ENCODE measurements at places on chromosomes 11 and 22. TPM values are rescaled to one million over a fixed set of nuclear protein-coding genes. Genes with fewer than 3 reads are reported as not detected.
A peak's percentile ranks its signal among the peaks of the same experiment; 100 is the strongest.

GRCh38 chr11:89125298-89125697 lies 52.4 kb upstream of the TYR start:
- no peak for DNase-seq
- no peak overlapping the region for H3K27ac ChIP-seq

DNA sequence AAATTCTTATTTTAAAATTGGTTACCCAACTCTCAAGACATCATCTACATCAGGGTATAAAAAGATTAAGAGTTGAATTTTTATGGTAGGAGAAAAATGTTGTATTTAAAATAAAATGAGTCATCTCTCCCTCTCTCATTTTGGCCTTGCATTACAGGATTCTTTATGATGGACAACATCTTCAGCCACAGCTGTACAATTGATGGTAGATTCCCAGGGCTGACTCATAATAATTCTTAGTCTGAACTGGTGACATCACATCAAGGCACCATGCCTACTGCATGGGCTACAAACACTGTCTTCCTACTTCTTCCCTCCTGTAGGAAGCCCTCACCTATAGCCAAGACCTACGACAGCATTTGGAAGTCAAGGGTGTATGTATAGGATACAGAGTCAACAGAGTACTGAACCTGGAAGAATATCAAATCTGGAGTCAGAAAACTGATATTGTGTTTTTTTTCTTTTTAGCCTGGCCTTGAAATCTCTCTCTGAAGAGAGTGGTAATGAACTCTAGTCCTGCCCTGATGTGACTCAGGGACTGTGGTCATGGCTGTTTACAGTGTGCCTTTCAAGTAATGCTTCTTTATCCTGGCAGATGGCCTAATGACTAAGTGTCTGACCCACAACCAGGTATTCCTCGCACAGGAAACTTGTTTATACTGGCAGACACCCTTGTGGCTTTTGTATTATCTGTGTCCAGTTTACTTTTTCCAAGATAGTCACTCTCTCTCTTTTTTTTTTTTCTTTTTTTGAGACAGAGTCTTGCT lies 32.5 kb downstream of the MRGPRX2 start:
- no peaks in the 10 kb centered on the region for H3K36me3 ChIP-seq
- peaks cover 20% of the 10 kb centered on the region for H3K27me3 ChIP-seq
- no peak for DNase-seq
- H3K27ac ChIP-seq = no peak overlapping the region

DNA sequence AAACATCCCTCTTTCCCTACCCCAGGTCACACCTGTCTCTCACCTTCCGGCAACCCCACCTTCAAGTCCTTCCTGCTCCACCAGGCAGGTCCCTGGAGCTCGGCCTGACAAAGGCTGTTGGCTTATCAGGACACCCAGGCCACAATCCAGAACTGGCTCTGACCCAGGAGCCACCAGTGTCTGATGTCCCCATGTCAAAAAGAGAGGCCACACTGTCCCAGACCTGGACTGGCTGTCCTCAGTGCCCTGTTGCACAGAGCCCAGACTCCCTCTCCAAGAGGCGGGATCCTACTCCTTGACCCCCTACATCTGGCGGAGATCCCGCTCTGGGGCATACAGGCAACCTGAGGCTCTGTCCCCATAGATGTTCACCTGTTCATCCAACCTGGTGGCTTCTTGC lies 116.0 kb downstream of the MN1 start:
- H3K4me1 ChIP-seq = peaks cover 32% of the 10 kb centered on the region
- H3K36me3 ChIP-seq = no peaks in the 10 kb centered on the region
- H3K27me3 ChIP-seq = no peaks in the 10 kb centered on the region
- DNase-seq = no peak
- H3K4me3 ChIP-seq = no peak overlapping the region
- H3K27ac ChIP-seq = peak overlapping the region; percentile 94

GRCh38 chr11:43694477-43694876 lies 13.9 kb downstream of the HSD17B12 start:
- DNase-seq = no peak
- H3K4me1 ChIP-seq = peaks cover 13% of the 10 kb centered on the region
- H3K27me3 ChIP-seq = no peaks in the 10 kb centered on the region
- no peak overlapping the region for H3K4me3 ChIP-seq
- H3K27ac ChIP-seq = no peak overlapping the region

The FOXRED2 gene
- 23.1 TPM for total RNA-seq

The MRGPRX3 gene
- total RNA-seq = not detected

The RAG2 gene
- not detected for total RNA-seq

DNA sequence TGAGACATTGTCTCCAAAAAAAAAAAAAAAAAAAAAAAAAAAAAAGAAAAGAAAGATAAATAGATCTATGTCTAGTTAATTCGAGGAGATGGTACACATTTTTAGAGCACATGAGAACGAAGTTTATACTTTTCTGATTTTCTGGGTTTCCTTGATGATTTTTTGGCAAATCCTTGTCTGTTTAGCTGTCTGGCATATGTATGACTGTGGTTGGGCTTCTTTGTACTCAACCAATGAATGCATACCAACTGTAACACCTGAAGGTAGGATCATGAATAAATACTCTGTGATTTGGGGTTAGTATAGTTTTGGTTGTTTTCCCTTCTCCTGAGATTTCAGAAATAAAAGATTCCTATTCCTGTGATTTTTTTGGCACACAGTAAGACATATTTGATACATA lies 63.1 kb downstream of the ARHGEF12 start:
- DNase-seq = no peak
- H3K27ac ChIP-seq = peak overlapping the region; percentile 86
- no peaks in the 10 kb centered on the region for H3K27me3 ChIP-seq

GRCh38 chr22:27798511-27799014 lies 3.0 kb downstream of the MN1 start:
- no peak for DNase-seq
- H3K27ac ChIP-seq = peak overlapping the region; percentile 81
- H3K36me3 ChIP-seq = peaks cover 19% of the 10 kb centered on the region
- H3K4me1 ChIP-seq = peaks cover 49% of the 10 kb centered on the region
- H3K27me3 ChIP-seq = no peaks in the 10 kb centered on the region

DNA sequence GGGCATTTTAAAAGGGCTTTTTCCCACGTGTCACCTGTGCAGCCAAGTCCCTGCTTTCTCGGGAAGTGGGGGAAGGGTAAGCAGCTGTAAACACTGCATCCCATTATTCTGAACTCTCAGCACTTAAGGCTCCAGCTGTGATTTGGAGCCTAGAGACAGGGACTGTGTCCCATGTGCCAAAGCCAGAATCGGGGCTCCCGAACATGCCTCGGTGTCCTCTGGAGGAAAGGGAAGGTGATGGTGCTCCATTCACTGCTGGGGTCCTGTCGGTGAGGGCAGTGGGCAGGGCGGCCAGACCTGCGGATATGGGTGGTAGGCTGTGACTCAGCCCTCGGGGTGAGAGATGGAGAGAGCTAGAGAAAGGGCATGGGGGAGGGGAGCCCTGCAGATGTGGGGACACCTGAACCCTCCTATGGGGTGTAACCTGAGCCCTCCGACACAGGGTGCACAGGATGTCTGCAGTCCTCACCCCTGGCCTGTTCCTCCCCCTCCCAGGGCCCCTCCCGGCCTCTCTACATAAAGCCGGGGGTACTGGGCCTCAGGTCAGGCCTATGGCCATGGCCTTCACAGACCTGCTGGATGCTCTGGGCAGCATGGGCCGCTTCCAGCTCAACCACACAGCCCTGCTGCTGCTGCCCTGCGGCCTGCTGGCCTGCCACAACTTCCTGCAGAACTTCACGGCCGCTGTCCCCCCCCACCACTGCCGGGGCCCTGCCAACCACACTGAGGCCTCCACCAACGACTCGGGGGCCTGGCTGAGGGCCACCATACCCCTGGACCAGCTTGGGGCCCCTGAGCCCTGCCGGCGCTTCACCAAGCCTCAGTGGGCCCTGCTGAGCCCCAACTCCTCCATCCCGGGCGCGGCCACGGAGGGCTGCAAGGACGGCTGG lies 31.8 kb downstream of the CAPN1 start:
- H3K4me3 ChIP-seq = no peak overlapping the region
- no peak overlapping the region for H3K27ac ChIP-seq
- peaks cover 18% of the 10 kb centered on the region for H3K36me3 ChIP-seq
- no peaks in the 10 kb centered on the region for H3K27me3 ChIP-seq

DNA sequence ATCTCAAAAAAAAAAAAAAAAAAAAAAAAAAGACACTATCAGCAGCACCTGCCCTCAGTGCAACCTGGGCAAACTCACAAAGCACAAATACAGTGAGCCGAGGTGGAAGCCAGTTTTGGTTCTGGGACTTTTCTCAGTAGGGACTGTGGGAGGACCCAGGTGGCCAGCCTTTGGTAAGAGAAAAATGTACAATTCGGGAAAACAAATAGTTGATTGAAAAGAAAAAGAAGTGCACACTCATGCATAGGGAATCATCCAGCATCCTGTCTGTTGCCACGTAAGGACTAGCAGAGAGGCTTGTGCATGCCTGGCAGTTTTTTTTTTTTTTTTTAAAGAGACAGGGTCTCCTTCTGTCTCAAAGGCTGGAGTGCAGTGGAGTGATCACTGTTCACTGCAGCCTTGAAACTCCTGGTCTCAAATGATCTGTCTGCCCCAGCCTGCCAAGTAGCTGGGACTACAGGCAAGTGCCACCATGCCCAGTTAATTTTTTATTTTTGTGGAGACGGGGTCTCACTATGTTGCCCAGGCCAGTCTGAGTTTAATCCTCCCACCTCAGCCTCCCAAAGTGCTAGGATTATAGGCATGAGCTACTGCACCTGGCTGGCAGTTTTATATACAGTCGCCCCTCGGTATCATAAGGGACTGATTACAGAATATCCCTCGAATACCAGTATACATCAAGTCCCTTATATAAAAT lies 36.7 kb downstream of the TPST2 start:
- H3K36me3 ChIP-seq = no peaks in the 10 kb centered on the region
- peaks cover 61% of the 10 kb centered on the region for H3K4me1 ChIP-seq
- no peaks in the 10 kb centered on the region for H3K27me3 ChIP-seq
- no peak for DNase-seq

DNA sequence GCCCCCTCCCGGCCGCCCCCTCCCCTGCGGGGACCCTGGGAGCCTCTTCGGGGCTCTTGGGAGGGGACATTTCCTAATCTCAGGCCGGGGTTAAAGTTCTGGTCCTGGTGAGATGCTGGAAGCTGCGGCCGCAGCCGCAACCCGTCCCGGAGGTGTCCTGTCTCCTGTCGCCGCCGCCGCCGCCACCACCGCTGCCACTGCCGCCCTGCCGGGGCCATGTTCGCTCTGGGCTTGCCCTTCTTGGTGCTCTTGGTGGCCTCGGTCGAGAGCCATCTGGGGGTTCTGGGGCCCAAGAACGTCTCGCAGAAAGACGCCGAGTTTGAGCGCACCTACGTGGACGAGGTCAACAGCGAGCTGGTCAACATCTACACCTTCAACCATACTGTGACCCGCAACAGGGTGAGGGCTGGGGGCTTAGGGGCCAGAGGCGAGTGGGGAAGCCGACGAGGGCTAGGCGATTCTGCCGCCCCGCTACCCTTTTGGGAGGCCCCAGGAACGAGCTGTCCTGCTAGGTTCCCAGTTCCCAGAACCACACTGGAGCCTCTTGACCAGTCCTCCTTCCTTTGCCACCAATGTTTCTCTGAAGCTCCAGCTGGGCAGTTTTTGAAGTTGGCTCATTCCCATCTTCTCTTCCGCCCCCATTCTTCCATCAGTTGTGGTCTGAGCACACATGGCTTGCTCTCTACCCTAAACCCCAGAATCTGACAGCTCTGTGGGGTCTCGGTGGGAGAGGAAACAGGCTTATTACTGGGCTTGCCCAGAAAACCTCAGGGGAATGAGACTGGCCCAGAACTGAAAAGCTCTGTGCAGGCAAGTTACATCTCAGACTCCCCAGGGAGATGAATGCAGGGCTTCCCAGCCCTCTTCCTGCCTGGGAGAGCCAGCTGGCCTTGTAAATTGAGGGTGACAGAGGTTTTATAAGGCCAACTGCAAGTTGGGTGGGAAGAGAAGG lies 781 bp downstream of the SIDT2 start:
- H3K4me3 ChIP-seq = peak overlapping the region; percentile 91
- peaks cover 29% of the 10 kb centered on the region for H3K4me1 ChIP-seq
- peak; percentile 87 for DNase-seq

DNA sequence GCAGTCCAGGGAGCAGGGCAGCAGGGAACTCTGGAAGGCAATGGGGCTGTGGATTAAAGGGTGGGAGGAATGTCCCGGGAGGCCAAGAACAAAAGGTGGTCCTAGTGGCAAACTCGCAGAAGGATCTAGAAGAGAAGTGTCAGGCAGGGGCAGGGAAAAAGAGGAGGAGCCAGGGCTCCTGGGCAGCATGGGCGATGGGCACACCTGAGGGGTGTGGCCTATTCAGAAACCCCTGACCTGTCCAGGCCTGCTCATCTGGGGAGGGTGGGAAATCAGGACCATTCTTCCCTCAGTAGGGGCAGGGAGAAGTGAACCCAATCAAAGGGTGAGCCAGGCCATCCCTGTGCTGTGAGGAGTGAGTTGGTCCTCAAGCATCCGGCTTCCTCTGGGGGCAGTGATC lies 108.6 kb downstream of the TRIM29 start:
- H3K4me3 ChIP-seq = no peak overlapping the region
- H3K27ac ChIP-seq = no peak overlapping the region
- no peaks in the 10 kb centered on the region for H3K4me1 ChIP-seq
- H3K36me3 ChIP-seq = no peaks in the 10 kb centered on the region
- no peak for DNase-seq

The MCAM gene
- total RNA-seq = 527 TPM

DNA sequence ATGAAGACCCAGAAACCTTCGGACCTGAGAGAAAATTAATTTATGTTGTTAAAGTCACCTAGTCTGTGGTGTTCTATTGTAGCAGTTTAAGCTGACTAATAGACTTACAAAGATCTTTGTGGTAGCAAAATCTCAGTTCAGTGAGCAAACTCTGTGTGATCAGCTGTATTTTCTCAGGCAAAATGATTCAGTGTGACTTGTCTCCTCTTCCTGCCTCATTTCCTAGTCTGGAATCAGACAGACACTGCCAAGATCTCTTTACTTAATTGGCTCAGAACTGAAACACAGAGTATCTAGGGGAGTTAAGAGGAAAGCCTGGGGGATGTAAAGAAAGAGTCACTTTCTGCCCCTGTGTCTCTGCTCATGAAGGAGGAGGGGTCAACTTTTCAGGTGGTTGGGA lies 564.7 kb downstream of the KCNA4 start:
- H3K36me3 ChIP-seq = no peaks in the 10 kb centered on the region
- H3K4me3 ChIP-seq = no peak overlapping the region
- H3K27me3 ChIP-seq = no peaks in the 10 kb centered on the region
- peaks cover 27% of the 10 kb centered on the region for H3K4me1 ChIP-seq
- no peak for DNase-seq
- H3K27ac ChIP-seq = peak overlapping the region; percentile 27
